ENCODE measurements at places on chromosomes 16 and 17.

- peak; percentile 60 for DNase-seq
These were observed 24.2 kb upstream of the KRT17 start for GRCh38 chr17:41648411-41649195.

GRCh38 chr16:14244196-14245010 lies 173.3 kb downstream of the MRTFB start:
- no peak for DNase-seq

GRCh38 chr16:26645614-26646013 lies 421.1 kb upstream of the C16orf82 start:
- peak; percentile 24 for DNase-seq

DNA sequence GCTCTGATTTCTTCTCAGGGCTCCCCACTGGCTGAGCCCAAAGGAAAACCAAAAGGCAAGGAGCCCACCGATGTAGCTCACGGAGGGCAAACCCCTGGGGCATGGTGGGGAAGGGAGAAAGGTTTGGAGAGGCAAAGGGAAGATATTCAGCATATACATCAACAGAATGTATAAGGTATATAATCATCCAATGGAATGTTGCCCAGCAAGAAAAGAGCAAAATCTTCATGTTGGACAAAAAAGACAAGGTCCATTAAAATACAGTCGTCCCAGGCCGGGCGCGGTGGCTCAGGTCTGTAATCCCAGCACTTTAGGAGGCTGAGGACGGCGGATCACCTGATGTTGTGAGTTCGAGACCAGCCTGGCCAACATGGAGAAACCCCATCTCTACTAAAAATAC lies 1.6 kb downstream of the CPPED1 start:
- no peak for DNase-seq

DNA sequence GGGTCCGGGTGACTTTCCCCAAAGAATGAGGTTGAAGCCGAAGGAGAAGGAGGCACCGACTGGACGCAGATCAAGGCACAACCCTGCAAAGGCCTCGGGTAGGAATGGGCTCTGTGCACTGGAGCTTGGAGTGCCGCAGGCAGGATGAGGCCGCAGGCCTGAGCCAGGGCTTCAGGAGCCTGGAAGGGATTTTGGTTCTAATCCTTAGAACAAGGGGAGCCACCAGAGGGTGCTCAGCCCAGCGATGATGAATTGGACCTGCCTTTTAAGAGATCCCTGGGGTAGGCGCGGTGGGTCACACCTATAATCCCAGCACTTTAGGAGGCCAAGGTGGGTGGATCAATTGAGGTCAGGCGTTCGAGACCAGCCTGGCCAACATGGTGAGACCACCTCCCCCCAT lies 8.1 kb downstream of the CIBAR2 start:
- DNase-seq, result no peak

GRCh38 chr17:37762666-37763065 lies 17.8 kb upstream of the HNF1B start:
- DNase-seq, result no peak

DNA sequence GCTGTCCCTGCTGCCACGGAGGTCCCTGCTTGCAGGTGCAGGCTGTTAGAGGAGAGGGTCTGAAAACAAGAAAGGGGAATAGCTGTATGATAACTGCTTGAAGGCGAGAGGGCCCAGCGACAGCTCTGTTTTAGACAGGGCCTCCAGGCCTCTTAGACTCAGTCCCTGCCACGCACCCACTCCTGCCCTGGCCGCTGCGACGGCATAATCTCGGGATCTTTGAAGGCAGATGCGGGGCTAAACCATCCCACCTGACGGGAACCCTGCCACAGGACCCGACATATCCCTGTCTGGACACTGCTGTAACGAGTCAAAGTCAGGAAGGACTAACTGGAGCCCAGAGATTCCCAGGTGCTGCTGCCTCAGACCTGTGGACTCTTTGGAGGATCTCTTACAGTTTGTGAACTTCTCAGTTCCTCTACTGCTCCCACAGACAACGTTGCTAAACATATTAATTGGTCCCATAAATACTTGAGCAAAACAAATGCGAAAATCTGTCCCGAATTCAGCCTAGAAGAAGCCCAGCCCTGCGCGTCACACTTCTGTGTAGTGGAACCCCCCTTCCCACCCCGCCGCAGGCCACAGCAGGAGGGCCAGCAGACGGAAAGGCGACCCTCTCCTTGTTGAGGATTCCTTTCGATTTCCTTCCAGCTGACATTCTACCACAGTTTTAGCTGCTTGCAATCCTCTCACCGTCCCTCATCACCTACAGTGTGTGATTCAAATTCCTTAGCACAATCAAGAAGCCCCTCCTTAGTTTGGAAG lies 998 bp upstream of the TMEM11 start:
- no peak for DNase-seq

GRCh38 chr16:87809150-87809902 lies 43.5 kb upstream of the KLHDC4 start:
- DNase-seq, result no peak

DNA sequence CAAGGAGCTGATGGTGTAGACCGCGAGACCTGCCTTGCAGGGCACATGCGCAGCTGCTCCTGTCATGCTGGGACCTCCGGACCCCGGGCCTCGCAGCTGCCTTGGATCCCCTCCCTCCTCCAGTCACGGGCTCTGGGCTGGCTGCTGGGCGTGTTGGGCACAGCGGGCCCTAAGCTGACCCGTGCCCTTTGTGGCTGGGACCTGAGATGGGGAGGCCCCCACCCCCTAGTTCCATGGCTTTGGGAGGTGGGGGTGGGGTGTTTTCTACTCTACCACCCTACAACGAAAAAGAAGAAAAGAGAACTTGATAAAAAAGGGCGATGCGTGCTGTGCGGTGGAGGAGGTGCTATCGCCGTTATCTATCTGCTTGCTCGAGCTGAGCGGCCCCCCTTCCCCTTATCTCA lies 14.5 kb downstream of the ZFPM1 start:
- DNase-seq, result no peak

GRCh38 chr17:27959382-27959709 lies 66.2 kb upstream of the LYRM9 start:
- DNase-seq, result no peak

DNA sequence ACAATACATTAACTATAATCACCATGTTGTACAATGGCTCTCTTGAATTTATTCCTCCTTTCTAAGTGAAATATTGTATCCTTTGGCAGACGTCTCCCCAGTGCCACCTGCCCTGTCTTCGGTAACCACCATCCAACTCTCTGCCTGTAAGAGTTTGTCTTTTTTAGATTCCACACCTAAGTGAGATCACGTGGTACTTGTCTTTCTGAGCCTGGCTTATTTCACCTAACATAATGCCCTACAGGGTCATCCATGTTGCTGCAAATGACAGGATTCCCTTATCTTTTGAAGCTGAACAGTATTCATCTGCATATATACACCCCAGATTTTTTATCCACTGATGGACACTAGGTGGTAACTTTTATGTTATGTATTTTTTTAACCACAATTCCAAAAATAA lies 24.2 kb downstream of the ORC6 start:
- no peak for DNase-seq

All from activated CD8-positive, alpha-beta memory T cell treated with anti-CD3 and anti-CD28 coated beads for 1 hour (primary cell).